Muscle of leg (tissue), 16 donors: ENCODE measurements at places on chromosomes 1 and 21. TPM values are rescaled to one million over a fixed set of nuclear protein-coding genes. Genes with fewer than 3 reads are reported as not detected.

The NBPF4 gene
- not detected for total RNA-seq

The LCE1A gene
- total RNA-seq = not detected

The GBP7 gene
- total RNA-seq = 0.04 TPM

The MSH4 gene
- 0.44 TPM for total RNA-seq

The KMO gene
- 0.27 TPM for total RNA-seq

The MAP3K21 gene
- 0.18 TPM for total RNA-seq

- H3K4me3 ChIP-seq = no peak overlapping the region
- H3K27ac ChIP-seq = no peak overlapping the region
- no peaks in the 10 kb centered on the region for H3K36me3 ChIP-seq
- no peaks in the 10 kb centered on the region for H3K27me3 ChIP-seq
- H3K4me1 ChIP-seq = peaks cover 3% of the 10 kb centered on the region
These were observed 154.6 kb downstream of the ADSS2 start for GRCh38 chr1:244297087-244297486.

DNA sequence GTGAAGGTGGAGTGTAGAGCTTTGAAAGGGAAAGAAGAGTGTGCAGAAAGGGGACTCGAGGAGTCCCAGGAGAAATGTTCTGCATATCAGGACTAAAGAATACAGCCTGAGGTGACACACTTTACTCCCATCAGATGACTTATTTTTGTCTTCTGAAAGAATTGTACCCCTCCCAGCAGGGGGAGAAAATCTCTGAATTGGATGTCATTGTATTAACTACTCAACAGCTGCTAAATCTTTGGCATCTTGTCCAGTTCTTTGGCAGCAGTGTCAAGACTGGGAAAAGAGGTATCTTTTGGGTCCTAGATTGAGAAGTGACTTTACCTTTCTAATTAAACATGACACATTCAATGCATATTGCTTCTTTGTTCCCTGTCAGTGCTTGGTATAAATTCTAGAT is 18.9 kb downstream of the UBE4B start:
- H3K4me3 ChIP-seq = no peak overlapping the region
- H3K27me3 ChIP-seq = no peaks in the 10 kb centered on the region
- peak; percentile 25 for DNase-seq

DNA sequence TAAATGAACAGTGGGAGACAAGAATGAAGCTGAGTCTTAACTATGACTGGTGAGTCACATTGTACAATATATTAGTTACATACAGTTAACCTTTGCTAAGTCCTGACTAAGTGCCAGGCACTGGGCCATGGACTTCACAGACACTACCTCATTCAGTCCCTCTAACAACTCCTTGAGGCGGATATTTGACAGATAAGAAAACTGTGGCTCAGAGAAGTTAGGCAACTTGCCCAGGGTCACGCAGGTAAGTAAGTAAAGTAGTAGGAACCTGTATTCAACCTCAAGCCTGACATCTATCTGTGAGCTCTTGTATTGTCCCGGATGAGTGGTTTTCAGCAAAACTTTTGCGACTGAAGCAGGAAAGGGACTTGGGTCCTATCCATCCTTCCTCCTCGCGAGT is 62.1 kb downstream of the GNG12 start:
- H3K27me3 ChIP-seq = no peaks in the 10 kb centered on the region
- no peak overlapping the region for H3K4me3 ChIP-seq
- peaks cover 8% of the 10 kb centered on the region for H3K36me3 ChIP-seq
- peaks cover 7% of the 10 kb centered on the region for H3K4me1 ChIP-seq

DNA sequence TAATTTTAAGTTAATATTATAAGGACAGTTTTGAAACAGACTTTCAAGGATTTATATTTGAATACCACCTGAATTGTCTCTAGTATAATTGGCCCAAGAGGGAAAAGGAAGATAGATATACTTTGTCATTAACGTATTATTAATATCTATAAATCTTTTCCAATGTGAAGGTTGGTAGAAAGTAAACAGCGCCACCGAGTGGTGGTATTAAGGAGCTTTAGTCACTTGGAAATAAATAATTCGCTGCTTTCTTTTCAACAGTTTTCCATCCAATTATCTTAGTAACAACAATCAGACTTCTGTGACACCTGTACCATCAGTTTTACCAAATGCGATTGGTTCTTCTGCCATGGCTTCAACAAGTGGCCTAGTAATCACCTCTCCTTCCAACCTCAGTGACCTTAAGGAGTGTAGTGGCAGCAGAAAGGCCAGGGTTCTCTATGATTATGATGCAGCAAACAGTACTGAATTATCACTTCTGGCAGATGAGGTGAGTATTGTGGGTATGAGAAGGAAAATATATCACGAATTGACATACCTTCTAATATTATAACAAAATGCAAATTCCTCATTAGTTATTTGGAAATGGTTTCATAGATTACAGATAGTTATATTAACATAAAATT is 37.7 kb downstream of the SH3GLB1 start:
- peak; percentile 17 for DNase-seq
- H3K4me3 ChIP-seq = no peak overlapping the region
- no peak overlapping the region for H3K27ac ChIP-seq
- no peaks in the 10 kb centered on the region for H3K4me1 ChIP-seq

DNA sequence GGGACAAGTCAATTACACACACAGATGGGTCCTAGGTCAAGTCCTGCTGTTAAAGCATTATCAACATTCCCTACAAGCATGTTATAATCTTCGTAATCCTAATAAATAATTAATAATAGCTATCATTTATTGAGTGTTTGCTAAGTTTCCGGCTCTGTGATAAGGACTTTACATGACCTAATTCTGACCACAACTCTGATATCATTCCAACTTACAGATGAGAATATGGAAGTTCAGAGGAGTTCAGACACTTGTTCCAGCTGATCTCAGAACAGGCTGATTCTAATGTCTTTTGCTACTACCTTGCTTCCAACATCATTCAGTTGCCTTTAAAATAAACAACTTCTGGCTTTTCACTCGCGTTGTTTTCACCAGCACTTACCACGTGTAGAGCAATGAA is 770.1 kb upstream of the CXADR start:
- H3K4me3 ChIP-seq = no peak overlapping the region
- H3K27ac ChIP-seq = no peak overlapping the region
- DNase-seq = peak; percentile 60
- H3K36me3 ChIP-seq = no peaks in the 10 kb centered on the region
- no peaks in the 10 kb centered on the region for H3K27me3 ChIP-seq
- peaks cover 3% of the 10 kb centered on the region for H3K4me1 ChIP-seq

GRCh38 chr1:116119876-116120275 is 8.7 kb downstream of the MAB21L3 start:
- no peaks in the 10 kb centered on the region for H3K36me3 ChIP-seq
- DNase-seq = no peak
- no peak overlapping the region for H3K4me3 ChIP-seq
- H3K4me1 ChIP-seq = peaks cover 3% of the 10 kb centered on the region
- no peak overlapping the region for H3K27ac ChIP-seq

DNA sequence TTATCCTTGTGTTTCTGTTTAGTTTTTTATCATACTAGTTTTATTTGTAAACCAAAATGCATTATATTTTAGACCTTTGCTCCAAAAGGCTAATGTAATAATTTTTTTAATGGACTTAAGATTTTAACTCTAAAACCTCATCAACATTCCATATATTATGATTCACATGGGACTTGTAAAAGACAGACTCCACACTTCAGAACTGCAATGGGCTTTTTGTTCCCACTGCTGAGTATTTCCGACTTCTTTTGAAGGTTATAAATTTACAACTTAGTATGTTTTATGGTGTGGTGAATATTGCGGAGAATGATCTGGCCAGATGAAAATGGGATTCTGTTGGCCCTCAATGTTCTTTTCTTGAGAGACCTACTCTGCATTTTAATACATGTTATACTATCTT is 678.5 kb downstream of the USP25 start:
- H3K4me1 ChIP-seq = no peaks in the 10 kb centered on the region
- DNase-seq = no peak
- no peak overlapping the region for H3K4me3 ChIP-seq

DNA sequence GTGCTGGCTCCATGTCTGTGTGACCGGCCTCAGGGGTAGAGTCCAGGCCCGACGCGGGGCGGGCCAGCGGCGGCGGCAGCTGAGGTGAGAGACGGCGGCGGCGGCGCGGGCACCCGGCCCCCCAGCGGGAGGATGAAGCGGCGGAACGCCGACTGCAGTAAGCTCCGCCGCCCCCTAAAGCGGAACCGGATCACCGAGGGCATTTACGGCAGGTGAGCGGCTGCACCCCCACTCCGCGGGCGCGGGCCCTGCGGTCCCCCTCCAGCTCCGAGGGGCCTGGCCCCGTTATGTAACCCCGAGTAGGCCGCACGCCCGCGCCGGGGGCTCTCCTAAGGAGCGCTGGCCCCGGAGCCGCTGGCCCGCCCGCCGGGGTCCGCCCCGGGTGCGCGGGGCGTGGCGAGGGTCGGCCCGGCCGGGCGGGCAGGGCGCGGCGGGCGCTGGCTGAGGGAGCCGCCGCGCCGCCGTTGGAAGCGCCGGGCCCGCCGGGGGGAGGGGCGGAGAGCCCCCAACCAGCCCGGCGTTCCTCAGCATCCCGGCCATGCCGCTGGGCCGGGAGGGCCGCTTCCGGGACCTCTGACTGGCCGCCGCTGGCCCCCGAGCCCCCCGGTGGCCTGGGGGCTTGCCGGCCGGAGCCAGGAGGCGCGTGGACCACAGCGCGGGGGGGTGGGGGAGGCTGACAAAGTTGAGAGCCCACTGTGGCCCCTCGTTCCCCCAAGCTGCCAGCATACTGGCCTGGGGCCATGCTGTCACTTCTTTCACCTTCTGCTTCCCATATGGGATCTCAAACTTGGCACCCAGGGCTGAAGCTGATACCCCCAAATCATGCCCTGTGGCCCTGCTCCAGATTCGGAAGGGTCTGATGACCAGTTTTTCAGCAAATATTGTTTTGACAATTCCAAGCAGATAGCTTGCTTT is 527 bp downstream of the MACO1 start:
- no peaks in the 10 kb centered on the region for H3K27me3 ChIP-seq
- H3K27ac ChIP-seq = peak overlapping the region; percentile 87
- peaks cover 4% of the 10 kb centered on the region for H3K4me1 ChIP-seq
- H3K36me3 ChIP-seq = no peaks in the 10 kb centered on the region

GRCh38 chr1:55547405-55547804 is 332.2 kb upstream of the USP24 start:
- no peaks in the 10 kb centered on the region for H3K27me3 ChIP-seq
- H3K4me1 ChIP-seq = peaks cover 7% of the 10 kb centered on the region
- H3K4me3 ChIP-seq = no peak overlapping the region
- peak overlapping the region; percentile 72 for H3K27ac ChIP-seq
- peak; percentile 72 for DNase-seq
- no peaks in the 10 kb centered on the region for H3K36me3 ChIP-seq

- peak; percentile 52 for DNase-seq
- H3K27me3 ChIP-seq = no peaks in the 10 kb centered on the region
- H3K27ac ChIP-seq = no peak overlapping the region
- H3K36me3 ChIP-seq = no peaks in the 10 kb centered on the region
- no peak overlapping the region for H3K4me3 ChIP-seq
These were observed 155.0 kb upstream of the EDN2 start for GRCh38 chr1:41639332-41639936.

DNA sequence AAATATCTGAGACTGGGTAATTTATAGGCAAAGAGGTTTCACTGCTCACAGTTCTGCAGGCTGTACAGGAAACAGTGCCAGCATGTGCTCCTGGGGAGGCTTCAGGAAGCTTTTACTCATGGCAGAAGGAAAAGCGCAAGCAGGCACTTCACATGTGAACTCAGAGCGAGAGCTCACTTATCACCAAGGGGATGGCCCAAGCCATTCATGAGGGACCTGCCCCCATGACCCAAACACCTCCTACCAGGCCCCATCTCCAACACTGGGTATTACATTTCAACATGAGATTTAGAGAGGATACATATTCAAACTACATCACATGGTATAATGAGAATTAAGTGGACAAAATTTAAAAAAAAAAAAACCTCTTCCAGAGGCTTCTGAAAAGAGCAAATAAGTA is 13.7 kb downstream of the WASF2 start:
- peaks cover 2% of the 10 kb centered on the region for H3K4me1 ChIP-seq
- no peak overlapping the region for H3K4me3 ChIP-seq
- H3K36me3 ChIP-seq = no peaks in the 10 kb centered on the region

GRCh38 chr1:2314803-2315673 is 76.3 kb downstream of the MORN1 start:
- DNase-seq = peak; percentile 92
- H3K27ac ChIP-seq = peak overlapping the region; percentile 97
- H3K27me3 ChIP-seq = no peaks in the 10 kb centered on the region
- peak overlapping the region; percentile 44 for H3K4me3 ChIP-seq
- peaks cover 93% of the 10 kb centered on the region for H3K4me1 ChIP-seq

DNA sequence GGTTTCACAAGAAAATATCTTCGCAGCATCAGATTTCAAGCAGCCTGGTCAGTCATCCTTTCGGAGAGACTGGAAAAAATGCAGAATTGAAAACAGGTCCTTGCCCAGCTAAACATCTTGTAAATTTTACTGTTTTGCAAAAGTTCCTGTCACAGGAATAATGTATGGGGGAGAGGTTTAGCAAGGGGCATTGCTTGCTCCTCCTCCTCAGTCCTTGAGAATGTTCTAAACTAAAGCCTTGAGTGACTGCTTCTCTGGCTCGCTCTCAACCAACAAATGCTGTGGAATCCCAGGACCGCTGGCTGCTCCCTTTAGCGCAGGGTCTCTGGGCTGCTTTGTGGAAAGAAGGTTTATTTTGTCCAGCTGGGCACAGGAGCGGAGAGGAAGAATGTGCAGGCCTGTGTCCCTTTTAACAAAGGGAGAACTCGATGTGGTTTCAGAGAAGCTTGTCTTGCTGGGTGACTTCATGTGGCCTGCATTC is 33.6 kb upstream of the FHAD1 start:
- no peak overlapping the region for H3K4me3 ChIP-seq
- peak; percentile 66 for DNase-seq
- H3K27ac ChIP-seq = peak overlapping the region; percentile 0
- H3K4me1 ChIP-seq = peaks cover 30% of the 10 kb centered on the region

GRCh38 chr1:31575369-31576140 is 760 bp upstream of the TINAGL1 start:
- H3K4me1 ChIP-seq = peaks cover 39% of the 10 kb centered on the region
- peaks cover 21% of the 10 kb centered on the region for H3K27me3 ChIP-seq

- DNase-seq = peak; percentile 18
- peaks cover 2% of the 10 kb centered on the region for H3K4me1 ChIP-seq
- no peaks in the 10 kb centered on the region for H3K36me3 ChIP-seq
- peaks cover 6% of the 10 kb centered on the region for H3K27me3 ChIP-seq
- H3K4me3 ChIP-seq = no peak overlapping the region
- H3K27ac ChIP-seq = no peak overlapping the region
These were observed 3.4 kb downstream of the KRTAP10-11 start for GRCh38 chr21:44649521-44650100.

DNA sequence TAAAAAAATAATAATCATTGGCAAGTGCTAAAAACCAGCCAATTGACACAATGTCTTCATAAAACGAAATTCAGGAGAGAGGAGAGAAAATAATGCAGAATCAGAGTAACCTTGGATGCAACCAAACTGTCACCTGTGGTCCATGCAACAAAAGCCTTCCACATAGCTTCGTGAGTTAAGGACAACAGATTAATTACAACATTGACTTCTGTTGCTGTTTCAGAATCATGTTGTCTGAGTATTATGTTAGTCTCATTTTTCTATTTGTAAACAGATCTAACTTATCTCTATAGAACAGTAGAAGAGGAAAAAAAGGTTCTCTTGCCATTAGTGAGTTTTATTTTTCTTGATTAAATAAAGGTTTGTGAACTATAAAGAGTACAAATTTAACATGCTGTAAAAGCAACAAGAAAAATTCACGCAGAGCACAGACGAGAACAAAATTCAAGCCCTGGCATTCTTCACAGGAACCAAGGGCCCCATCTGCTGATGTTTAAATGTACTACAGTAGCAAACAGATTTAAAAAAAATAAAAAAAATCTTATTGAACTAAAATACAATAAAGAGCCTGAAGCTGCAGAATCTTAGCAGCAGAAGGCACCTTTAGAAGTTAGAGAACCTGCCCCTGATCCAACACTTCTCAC is 381.1 kb upstream of the PKN2 start:
- no peak overlapping the region for H3K27ac ChIP-seq
- DNase-seq = peak; percentile 70
- no peak overlapping the region for H3K4me3 ChIP-seq
- no peaks in the 10 kb centered on the region for H3K27me3 ChIP-seq
- no peaks in the 10 kb centered on the region for H3K4me1 ChIP-seq
- H3K36me3 ChIP-seq = no peaks in the 10 kb centered on the region
